Mesendoderm (in vitro differentiated cells): ENCODE measurements at places on chromosomes 3 and 15.

- no peak for DNase-seq
Observed at GRCh38 chr3:61819861-61820260, 258.5 kb downstream of the PTPRG start.

DNA sequence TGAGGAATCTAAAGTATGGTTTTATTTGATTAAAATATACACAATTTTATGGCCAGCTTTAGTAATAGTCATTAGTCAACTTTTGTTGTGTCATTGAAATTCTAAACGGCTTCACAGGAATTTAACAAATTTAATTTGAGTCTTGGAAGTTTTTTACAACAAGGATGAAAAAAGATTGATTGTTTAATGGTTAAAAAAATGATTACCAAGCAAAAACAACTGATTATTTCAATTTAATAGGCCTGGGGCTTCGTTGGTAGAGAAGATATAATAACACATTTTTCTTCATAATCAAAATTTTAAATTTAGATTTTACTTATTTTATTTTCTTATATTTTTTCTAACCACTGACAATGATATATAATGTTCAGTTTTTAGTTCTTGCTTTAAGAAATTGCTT is 4.4 kb downstream of the MME start:
- DNase-seq = no peak

DNA sequence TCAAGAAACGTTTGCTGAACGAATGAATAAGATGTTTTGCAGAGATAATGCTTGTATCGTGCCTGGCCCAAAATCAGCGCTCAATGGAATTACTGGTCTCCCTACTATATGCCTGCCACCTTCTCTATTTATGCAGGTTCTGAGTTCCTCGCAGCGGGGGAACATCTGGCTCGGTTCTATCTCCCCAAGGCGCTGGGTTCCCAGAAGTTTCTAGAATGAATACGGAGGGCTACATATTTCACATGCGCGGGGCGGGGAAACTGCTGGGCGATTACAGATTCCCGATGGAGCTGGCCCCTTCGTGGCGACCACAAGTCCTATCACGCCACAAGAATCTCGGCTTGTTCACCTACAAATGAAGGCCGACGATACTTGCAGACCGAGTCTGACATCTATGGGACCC is 411 bp upstream of the EIF2B5 start:
- no peak for DNase-seq

DNA sequence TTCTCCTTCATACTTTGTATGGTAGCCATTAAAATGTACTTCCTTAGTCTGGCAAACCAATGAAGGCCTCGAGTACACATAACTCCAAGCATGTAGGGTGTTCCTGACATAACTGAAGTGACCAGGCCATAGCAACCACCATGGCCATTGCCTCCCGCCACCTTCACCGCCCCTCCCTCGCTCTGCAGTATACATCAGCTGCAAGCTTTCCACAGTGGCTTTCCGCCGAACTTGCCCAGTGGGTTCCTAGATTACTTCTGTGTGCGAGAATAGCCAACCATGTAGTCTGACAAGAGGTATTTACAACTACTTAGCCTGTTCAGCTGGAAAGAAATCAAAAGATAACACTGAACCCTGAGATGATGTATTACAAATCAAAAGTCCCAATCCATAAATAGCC is 3.4 kb upstream of the CTNNB1 start:
- DNase-seq = no peak

DNA sequence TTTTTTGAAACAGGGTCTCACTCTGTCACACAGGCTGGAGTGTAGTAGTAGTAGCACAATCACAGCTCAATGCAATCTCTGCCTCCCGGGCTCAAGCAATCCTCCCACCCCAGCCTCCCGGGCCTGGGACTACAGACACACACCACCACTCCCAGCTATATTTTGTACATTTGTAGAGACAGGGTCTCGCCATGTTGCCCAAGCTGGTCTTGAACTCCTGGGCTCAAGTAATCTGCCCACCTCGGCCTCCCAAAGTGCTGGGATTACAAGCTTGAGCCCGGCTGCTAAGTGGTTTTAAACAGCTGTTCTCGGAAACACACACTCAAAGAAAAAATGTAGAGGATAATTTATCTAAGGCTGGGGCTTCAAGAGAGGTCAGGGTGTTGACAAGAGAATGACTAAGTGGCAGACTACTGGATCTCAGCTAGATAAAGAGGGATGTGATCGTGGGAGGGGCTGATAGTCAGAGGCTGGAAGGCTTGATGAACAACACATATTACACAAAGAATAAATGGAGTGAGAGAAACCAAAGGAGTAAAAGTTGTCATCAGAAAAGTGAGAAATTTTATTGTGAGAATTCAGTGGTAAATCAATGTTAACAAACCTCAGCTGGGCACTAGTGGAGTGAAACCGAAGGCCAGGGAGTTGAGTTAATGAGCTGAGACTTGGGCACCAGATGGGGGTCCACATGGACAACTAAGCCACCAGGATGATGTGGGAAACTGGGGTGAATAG is 6.7 kb downstream of the CCR5AS start:
- DNase-seq = peak; percentile 76

GRCh38 chr3:69872783-69873378 is 126.7 kb upstream of the SAMMSON start:
- no peak for DNase-seq

DNA sequence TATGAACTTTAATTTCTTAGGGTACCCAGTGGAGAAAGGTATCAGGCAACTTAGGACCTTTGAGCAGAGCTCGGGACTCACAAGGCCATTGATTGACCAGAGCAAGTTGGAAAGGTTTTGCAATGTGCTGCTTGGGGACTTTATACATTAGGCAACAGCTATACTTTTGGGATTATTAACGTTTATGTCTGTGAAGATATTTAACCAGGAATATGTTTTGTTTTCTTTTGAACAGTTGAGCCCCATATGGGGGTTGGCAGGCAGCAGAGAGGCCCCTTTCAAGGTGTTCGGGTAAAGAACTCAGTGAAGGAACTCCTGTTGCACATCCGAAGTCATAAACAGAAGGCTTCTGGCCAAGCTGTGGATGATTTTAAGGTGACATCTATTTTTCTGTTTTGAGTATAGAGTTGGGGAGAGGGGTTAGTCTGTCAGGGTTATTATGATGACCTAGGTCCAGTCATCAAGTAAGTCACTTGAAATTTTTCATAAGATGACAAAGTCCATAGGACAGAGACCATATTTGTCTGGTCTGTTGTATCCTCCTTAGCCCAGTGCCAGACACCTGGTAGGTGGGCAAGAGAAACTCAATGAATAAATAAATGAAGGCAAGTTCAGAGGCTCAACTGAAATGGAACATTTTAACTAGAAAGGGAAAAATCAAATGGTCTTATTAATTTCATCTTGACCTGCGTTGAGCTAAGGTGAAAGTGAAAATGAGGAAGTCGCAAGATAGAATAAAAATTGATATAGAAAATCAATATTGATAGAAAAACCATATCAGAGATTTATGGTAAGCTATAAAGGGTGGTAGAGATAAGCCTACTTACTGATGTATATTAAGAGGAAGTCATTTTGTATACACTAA is 2.8 kb downstream of the NFKBIZ start:
- DNase-seq = no peak
